ENCODE measurements at places on chromosomes 12 and 14.

DNA sequence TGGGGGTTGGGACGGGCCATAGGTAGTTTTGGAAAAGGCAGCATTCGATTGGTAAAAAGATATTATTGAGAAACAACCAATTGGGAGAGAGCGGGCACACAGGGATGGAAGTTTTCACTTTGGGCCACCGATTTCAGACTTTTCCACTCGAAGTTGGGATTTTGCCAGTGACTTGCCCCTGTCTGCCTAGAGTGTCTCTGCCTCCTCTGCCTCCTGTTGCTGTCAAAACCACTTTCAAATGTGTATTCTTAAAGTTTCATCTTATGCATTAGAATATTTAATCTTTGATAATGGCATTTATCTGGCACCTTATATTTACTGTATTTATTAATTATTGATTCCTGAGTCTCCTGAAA is 182.3 kb downstream of the FUT8 start:
- DNase-seq = no peak

GRCh38 chr12:114355389-114356088 is 50.4 kb downstream of the TBX5 start:
- no peak for DNase-seq

DNA sequence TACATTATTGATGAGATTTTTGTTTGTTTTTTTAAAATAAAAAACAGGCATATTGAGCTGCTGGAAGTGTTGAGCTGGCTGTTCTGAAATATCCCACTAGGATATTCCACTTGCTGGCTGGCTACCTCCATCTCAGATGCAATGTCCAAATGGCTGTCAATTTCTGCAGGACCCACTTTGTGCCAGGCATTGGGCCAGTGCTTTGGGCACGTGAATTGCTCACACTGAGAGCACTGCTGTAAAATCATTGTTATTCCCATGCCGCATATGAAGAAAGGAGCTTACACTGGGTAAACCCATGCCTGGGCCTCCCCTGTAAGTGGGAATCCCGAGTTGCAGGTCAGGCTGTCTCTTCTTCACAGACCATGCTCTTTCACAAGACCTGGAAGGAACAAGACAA is 56.7 kb downstream of the RGS6 start:
- DNase-seq = no peak

GRCh38 chr12:12534166-12534866 is 28.3 kb downstream of the DUSP16 start:
- DNase-seq = no peak

- no peak for DNase-seq
These were observed 254.8 kb downstream of the PDZRN4 start for GRCh38 chr12:41442896-41443295.

- DNase-seq = no peak
These were observed 7.7 kb downstream of the SETD3 start for GRCh38 chr14:99472937-99473336.

DNA sequence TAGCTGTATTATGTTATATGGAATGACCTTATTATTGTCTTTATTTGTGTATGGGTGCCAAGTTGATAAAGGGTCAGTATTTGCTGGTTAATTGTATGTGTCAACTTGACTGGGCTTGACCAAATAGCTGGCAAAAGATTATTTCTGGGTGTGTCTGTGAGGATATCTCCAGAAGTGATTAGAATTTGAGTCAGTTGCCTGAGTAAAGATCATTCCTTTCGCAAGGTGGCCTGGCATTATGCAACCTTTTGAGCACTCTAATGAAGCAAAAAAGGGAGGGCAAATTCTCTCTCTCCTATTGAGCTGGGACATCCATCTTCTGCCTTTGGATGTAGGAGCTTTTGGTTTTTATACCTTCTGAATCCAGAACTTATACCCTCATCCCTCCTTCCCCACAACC is 82.2 kb downstream of the ATXN7L3B start:
- no peak for DNase-seq

Measured in naive B cell (primary cell).